ENCODE measurements at places on chromosomes 6 and 20.

- DNase-seq: no peak
These were observed 28.1 kb upstream of the FOXP4 start for GRCh38 chr6:41518118-41518517.

- DNase-seq: no peak
These were observed 313.9 kb downstream of the THBS2 start for GRCh38 chr6:168939796-168940195.

- no peak for DNase-seq
These were observed 8.7 kb downstream of the CPNE5 start for GRCh38 chr6:36830577-36830976.

GRCh38 chr6:79898076-79898475 lies 49.3 kb downstream of the ELOVL4 start:
- no peak for DNase-seq

- DNase-seq: no peak
These were observed 796.3 kb downstream of the QKI start for GRCh38 chr6:164210783-164211182.

GRCh38 chr6:130459316-130459715 lies 93.5 kb downstream of the TMEM200A start:
- DNase-seq: no peak

- peak; percentile 38 for DNase-seq
These were observed 1.4 kb downstream of the BACH2 start for GRCh38 chr6:90294989-90295853.

GRCh38 chr6:11423072-11423471 lies 114.5 kb upstream of the TMEM170B start:
- no peak for DNase-seq

DNA sequence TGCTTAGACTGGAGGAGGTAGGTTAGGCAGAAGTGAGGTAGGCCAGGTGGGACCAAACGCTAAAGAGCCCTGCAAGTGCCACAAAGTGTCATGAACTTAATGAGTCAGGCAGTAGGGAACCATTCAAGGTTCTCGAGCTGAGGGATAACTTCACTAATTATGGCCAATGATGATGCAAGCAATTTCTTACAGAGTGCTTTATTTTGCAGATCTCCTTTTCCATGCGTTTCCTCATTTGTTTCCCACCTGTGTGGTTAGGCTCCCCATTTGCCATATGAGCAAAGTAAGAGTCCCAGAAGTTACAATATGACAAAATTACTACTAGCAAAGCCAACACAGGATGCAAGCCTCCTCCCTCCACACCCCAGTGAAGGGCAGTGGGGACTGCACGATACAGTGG lies 36.5 kb upstream of the PSMF1 start:
- no peak for DNase-seq

DNA sequence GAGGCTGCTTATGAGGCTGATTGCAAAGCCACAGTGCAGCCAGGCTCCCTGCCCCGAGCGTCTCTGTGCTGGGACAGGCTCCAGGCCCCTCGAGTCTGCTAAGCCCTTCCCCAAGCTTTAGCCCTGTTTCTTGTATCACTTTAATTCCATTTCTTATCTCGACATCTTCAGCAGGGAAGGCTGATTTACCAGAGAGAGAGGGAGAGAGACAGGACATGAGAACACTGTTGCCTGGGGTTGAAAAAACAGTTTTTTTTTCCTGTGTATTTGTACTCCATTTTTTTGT lies 386.5 kb downstream of the SMOC2 start:
- DNase-seq: no peak

- DNase-seq: no peak
These were observed 29.8 kb downstream of the TGM2 start for GRCh38 chr20:38135271-38135650.

- peak; percentile 2 for DNase-seq
These were observed 137.3 kb downstream of the HTR1B start for GRCh38 chr6:77326029-77326428.

DNA sequence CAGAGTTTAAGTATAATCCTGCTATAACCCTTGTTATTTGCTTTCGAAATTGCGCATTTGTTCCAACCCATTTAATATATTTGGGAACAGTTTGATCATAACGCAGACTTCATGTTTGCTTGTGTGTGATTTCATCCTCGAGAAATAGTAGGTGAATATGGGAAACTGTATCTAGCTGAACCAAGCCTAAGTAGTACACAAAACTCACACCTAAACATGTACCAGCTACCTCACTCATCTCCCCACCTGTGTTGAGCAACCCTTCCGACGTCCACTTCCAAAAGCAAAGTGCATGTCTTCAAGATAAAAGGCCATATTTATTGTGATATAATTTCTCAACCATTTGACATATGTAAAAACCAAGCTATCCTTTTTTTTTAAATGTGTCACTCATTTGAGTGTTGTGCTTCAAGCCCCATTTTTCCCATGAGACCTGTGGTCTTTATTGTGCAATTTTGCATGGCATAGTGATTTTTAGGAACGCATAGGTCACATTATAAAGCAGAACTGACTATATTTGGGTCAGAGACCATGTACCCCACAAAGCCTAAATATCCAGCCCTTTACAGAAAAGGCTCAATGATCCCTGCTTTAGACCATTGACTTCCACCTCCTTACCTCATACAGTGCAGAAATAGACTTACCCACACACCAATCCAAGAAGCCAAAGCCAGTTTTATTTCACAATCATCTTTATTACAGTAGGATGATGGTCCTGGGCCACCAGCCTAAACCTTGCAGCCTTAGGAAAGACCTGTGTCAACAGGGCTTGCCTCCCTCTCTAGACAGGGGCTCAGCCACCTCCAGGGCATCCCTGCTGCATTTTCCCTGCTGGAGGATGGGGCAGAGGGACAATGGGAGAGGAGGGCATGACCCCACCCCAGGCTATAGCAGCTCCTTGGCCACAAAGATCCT lies 7.1 kb downstream of the CCND3 start:
- no peak for DNase-seq

DNA sequence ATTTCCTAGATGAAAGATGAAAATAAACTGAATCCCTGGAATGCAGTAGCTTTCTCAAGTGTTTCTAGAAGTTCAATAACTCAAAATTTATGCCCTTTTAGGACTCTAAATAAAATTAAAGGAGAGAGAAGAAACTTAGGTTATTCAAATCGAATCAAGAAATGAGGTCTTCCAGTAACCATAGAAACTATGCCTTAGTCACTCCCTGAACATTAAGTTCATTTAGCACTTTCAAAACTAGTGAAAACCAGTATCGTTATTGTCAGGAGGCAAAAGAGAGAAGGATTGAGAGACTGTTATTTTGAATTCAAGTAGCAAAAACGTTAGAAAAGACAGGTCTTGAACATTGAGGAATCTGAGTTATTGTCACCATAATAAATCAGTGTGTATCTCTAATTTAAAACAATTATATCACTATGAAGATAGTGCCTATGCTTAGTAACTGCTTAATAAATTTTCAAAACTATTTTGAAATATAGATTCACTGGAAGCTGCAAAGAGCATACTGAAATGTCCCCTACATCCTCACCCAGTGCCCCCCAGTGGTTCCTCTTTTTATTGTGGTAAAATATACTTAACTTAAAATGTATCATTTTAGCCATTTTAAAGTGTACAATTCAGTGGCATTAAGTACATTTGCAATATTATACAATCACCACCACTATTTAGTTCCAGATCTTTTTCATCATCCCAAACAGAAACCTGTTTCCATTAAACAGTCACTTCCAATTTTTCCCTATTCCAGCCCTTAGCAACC lies 4.6 kb downstream of the RPP21 start:
- no peak for DNase-seq

GRCh38 chr20:6887966-6888365 lies 120.5 kb downstream of the BMP2 start:
- no peak for DNase-seq

- peak; percentile 20 for DNase-seq
These were observed 89.4 kb upstream of the ANKEF1 start for GRCh38 chr20:9945408-9945807.

GRCh38 chr6:50829898-50830444 lies 11.3 kb downstream of the TFAP2B start:
- DNase-seq: no peak

DNA sequence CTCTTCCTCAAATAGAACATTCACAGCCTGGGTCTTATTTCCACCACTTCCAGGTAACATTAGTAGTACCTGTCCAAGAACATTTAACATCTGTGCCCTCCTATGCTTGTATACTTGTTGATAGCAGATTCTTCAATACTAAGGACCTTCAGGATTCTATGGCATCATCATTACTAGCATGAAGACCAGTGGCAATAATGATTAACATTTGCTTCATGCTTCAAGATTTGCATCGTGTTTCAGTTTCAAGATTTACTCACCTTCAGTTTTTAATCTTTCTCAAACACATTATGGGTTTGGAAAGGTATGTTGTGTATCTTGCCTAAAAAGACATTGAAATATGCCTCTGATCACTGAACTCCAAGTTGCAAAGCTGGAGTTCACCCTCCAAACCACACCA lies 412.8 kb upstream of the NRSN1 start:
- DNase-seq: no peak

DNA sequence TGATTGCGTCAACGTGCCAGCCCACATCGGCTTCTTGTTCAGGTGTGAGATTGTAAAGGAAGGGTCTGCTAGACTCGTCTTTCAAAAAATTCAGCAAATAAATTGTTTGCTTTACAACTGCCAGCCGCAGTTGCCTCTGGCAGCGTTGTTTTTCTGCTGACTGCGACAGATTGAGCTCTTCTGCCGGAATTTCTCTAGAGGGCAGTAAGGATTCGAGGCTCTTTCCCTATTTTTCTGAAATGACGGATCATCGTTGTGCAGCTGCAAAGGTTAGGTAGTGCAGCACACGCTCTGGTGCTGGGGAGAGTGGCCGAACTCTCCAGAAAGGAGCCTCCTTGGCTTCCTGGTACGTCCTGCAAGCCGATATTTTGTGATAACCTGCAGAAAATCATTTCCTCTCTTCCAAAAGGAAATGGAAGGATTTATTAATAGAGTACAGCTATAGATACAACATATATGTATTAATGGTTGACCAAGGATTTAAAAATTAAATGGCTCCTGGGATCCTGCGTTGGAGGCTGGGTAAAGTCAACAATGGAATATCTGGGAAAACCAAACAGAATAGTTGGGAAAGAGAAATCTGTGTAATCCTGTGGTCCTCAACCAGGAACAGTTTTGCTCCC lies 121.9 kb upstream of the ZFP64 start:
- DNase-seq: peak; percentile 69

DNA sequence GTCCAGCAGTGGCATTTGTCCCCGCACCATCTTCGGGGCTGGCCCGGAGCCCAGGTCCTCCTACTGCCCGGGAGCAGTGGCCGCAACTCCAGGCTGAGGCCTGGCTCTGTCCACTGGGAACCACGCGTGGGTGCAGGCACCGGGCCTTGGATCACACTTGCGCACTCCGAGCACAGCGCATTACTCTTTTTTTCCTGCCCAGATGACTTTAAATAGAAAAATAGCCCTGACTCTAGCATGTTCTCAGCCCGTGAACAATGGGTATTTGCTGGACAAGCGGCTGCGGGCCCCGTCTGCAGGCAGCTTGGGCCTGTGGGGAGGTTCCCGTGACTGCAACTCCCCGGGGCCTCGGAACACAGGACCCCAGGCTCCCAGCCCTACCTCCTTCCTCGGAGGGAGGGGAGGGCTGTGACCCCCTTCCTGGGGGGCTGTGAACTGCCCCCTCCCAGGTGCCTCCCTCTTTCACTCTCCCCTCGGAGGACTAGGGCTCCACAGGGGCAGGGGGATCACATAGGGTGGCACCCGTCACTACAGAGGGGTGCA lies 162.2 kb downstream of the TBXT start:
- peak; percentile 48 for DNase-seq

- no peak for DNase-seq
These were observed 13.8 kb upstream of the KIF16B start for GRCh38 chr20:16587066-16587465.

DNA sequence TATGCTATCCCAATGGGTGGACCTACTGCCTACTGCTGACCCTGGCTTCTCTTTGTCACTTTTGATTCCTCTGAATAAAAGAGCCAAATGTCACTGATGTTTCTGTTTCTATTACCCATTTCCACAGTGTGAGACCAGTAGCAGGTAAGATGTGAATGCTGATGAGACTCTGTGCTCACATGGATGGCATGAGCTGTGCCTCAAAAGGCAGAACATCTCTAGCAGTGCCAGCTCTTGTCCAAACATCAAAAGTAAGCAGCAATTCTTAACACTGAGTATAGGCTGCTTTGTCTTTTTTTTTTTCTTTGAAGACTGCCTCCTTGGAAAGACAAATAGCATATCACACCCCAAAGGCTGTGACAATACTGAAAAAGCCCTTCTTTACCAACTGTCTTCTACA lies 459.2 kb upstream of the RUNX2 start:
- DNase-seq: no peak

GRCh38 chr6:27188061-27188884 lies 59.2 kb upstream of the PRSS16 start:
- DNase-seq: peak; percentile 83

GRCh38 chr6:121668259-121668658 lies 232.8 kb downstream of the GJA1 start:
- peak; percentile 39 for DNase-seq

GRCh38 chr6:154123155-154123956 lies 84.3 kb downstream of the OPRM1 start:
- no peak for DNase-seq

DNA sequence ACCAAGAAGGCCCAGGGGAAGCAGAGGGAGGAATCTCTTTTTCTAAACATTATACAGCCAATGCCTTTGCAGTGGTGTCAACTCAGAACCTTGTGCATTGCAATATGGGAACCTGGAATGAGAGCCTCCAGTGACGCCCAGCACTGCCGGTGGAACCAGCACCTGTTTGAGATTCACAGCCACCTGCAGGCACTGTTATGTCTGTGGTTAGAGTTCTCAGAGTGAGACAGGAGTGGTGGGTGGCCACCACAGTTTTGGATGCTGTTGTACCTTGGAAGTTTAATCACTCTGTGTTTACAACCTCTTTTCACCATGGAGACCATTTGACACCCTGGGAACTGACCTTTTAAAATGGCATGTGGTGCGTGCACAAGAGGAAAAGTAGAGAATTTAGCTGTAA lies 185.3 kb upstream of the KCNG1 start:
- DNase-seq: no peak

- DNase-seq: no peak
These were observed 372.7 kb upstream of the RGS17 start for GRCh38 chr6:153503810-153504209.

DNA sequence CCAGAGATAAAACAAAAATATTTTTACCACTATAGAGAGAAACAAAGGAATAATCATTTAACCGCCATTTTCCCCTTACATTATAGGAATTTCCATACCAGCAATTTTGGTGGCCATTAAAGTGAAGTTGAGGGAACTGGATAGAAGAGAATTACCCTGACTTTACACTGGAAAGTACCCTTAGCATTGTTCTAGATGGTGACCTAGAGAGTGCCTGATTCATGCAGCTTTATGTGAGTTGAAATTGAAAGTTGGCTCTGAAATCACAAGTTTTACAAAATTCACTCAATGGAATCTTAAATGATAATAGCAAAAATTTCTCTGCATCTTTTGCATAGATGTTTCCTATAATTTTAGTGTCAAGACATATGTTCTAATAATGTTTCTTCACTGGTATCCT lies 55.7 kb upstream of the PREP start:
- no peak for DNase-seq

DNA sequence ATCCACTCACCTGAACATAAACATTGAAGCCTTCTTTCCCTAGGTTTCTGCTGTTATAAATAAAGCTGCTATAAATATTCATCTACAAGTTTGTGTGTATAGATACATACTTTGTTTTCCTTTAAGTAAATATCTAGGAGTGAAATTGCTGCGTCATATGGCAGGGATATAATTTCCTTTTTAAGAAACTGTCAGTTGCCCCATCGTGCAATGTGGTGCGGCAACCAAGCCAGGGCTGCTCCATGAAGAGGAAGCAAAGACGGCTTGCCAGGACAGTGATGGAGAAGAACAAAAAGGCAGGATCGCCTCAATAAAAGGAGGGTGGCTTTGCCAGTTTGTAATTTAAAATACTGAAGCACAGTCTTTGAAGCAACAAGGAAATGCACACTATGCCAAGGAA lies 36.6 kb downstream of the CITED2 start:
- no peak for DNase-seq

Data from fibroblast of skin of abdomen (primary cell).